ENCODE measurements at places on chromosomes 4 and X.

- no peak for DNase-seq
These were observed 112.7 kb downstream of the ZAR1 start for GRCh38 chr4:48602763-48603162.

DNA sequence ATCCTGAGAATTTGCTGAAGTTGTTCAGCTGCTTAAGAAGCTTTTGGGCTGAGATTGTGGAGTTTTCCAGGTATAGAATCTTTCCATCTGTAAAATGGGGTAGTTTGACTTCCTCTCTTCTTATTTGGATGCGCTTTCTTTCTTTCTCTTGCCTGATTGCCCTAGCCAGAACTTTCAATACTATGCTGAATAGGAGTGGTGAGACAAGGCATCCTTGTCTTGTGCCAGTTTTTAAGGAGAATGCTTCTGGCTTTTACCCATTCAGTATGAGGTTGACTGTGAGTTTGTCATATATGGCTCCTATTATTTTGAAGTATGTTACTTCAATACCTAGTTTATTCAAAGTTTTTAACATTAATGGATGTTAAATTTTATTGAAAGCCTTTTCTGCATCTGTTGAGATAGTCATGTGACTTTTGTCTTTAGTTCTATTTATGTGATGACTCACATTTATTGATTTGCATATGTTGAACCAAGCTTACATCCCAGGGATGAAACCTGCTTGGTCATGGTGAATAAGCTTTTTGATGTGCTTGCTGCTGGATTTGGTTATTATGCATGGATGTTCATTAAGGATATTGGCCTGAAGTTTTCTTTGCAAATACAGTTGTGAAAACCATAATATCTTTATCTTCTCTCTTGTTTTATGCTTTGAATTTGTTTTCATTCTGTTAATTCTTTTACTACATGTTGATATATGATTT, 573.8 kb upstream of the NDST4 start:
- DNase-seq = no peak

DNA sequence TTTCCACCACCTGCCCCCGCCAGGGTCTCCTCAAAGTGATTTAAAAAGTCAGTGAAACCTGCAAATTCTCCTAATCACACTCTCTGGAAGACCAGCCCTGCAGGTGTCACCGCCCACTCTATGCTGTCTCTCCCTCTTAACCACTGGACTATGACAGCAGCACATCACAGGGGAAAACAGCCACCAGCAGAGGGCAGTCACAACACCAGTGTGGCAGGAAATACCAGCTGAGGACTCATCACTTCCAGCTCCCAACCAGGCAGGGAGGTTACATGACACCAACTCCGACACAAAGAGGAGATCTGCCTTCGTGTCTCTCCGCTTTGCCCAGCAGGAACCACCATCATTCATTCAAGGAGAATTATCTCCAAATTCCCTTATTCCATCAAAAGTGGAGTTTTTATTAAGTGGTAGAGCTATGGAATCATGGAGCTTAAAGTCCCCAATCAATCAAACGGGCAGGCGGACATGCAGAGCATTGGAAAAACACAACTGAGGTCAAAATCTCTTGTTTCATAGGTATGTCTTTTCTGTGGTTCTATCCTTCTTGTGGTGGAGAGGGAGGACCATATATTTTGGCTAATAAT, 91.3 kb downstream of the NSUN7 start:
- DNase-seq = peak; percentile 89

GRCh38 chr4:5101571-5101970, 50.3 kb downstream of the STK32B start:
- DNase-seq = peak; percentile 87

GRCh38 chr4:7052313-7052712, 9.1 kb downstream of the TADA2B start:
- DNase-seq = no peak

GRCh38 chr4:186643501-186644310, 80.0 kb downstream of the FAT1 start:
- DNase-seq = peak; percentile 42

DNA sequence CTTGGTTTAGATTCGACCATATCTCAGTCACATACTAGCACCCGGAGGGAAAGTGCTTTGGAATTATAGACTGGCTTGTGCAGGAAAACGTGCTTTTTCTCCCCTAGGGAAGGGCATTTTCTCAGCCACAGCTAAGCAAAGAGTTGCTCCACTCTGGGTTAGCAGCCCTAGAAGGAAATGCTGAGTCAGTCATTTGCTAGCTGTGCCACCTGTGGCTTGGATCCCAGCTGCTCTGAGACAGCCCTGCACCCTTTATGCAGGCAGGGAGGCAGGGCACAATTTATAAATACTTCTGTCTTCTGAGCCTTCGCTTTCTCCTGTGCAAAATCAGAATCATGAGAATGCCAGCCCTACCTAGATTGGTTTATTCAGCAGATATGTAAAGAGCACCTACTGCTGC, 1.3 kb upstream of the USP51 start:
- no peak for DNase-seq

DNA sequence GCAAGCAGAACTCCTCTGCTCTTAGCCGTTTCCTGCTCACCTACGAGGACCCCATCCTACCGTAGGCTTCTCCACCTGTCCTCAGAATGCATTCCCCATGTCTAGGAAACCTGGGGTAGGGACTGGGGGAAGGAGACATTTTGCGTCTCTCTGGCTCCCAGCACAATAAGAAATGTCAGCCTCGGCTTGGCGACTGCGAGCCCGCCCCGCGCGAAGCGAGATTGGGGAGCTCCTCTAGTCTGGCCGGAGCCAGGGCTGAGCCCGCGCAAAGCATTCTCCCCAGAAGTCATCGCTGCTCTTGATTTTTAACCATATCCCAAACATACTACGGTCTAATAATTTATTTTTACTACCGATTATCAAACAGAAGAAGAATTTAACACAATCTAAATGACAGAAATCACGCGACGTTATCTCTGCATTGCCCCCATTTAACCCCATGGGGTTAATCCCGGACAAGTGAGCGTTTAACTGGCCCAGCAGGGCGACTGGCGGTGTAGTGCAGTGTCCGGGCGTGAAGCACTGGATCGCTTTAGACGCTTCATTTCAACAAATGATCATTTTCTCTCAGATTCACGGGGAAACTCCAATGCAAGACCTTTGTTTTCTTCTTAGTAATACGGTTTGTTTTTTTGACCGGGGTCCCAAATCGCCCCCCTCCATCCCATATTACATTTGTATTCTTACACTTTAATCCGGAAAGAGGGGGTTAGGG, 8.0 kb upstream of the PITX2 start:
- no peak for DNase-seq

DNA sequence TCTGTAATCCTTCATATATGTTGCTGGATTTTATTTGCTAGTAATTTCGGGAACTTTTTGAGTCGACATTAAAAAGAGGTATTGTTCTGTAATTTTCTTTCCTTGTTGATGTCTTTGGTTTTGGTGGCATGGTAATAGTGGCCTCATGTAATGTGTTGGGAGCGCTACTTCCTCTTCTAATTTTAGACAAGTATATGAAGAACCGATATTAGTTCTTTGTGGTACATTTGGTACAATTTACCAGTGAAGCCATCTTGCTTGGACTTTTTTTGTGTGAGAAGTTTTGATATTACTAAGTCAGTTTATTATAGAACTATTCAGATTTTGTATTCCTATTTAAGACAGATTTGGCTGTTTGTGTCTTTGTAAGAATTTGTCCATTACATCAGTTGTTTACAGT, 669.2 kb upstream of the AADAT start:
- DNase-seq = no peak

DNA sequence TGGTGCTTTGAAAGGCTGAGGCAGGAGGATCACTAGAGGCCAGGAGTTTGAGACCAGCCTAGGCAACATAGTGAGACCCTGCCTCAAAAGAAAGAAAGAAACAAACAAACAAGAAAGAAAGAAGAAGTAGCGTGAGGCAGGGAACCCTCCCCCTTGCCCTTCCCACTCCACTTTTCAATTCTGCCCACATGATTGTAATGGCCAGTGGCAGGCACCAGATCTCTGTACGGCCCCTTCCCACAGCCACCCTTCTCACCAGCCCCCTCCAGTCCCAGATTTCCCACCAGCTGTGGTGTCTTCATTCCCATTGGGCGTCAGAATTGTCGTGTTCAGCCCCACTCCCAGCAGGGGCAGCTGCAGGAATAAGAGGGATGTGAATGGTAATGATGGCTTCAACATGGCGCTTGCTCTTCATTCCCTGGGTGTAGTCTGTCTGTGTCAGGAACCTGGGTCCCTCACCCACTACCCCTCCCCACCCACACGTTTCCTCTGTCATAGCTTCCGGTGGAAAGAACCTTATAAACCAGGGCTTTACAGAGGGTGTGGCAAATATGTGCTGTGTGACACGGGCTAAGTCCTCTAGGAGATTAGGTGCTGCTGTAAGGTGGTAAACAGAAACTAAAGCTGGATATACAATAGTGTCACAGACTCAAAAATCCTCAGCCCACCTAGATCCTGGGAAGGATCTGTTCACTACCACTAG, at the start of gene IL2RG:
TSS of gene IL2RG (minus strand) at position 437 of the 703 bp plus-strand sequence. CDS start at position 399, 38 bp downstream.
- DNase-seq = no peak

- no peak for DNase-seq
These were observed 195.8 kb downstream of the PDGFC start for GRCh38 chr4:156775813-156776212.

GRCh38 chrX:47143894-47144625, 442 bp downstream of the NDUFB11 start:
- peak; percentile 38 for DNase-seq

Measured in fibroblast of skin of back (primary cell).